ENCODE measurements at places on chromosomes 2 and 18. TPM values are rescaled to one million over a fixed set of nuclear protein-coding genes. Genes with fewer than 3 reads are reported as not detected.

The GREB1L gene
- total RNA-seq = 1.6 TPM

The IRS1 gene
- total RNA-seq = 18.2 TPM

The TUBA3E gene
- 0.78 TPM for total RNA-seq

The DPY30 gene
- total RNA-seq = 93.8 TPM

The NETO1 gene
- total RNA-seq = not detected

The IL1B gene
- 0.33 TPM for total RNA-seq

The MYO7B gene
- total RNA-seq = 0.19 TPM

The RGPD3 gene
- 0.20 TPM for total RNA-seq

The IL37 gene
- not detected for total RNA-seq

The SP140 gene
- total RNA-seq = not detected

The DYNAP gene
- not detected for total RNA-seq

The EGR4 gene
- 0.43 TPM for total RNA-seq

The TAF4B gene
- total RNA-seq = 5.2 TPM

The ODC1 gene
- total RNA-seq = 132 TPM

The DGUOK gene
- total RNA-seq = 154 TPM

Data from A549 treated with ZK216348 at 1 μM for 4 hours (cell line).